ENCODE measurements at places on chromosomes 5 and 9.

DNA sequence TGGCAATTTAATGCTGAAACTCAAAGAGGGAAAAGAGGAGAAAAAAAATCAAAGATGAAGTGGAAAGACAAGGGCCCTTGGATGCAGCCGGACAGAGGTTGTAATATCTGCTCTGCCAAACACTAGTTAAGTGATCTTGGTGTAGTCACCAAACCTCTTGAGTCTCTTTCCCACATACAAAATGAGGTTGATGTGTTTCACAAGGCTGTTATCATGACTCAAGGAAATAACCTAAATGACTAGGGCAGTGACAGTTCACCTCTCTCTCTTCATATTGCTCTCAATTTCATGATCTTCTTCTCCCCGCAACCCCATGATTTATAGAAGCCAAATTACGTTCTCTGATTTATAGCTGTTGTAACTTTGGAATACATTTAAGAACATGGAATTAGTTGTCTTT, 44.9 kb downstream of the PIK3R1 start:
- DNase-seq = no peak

DNA sequence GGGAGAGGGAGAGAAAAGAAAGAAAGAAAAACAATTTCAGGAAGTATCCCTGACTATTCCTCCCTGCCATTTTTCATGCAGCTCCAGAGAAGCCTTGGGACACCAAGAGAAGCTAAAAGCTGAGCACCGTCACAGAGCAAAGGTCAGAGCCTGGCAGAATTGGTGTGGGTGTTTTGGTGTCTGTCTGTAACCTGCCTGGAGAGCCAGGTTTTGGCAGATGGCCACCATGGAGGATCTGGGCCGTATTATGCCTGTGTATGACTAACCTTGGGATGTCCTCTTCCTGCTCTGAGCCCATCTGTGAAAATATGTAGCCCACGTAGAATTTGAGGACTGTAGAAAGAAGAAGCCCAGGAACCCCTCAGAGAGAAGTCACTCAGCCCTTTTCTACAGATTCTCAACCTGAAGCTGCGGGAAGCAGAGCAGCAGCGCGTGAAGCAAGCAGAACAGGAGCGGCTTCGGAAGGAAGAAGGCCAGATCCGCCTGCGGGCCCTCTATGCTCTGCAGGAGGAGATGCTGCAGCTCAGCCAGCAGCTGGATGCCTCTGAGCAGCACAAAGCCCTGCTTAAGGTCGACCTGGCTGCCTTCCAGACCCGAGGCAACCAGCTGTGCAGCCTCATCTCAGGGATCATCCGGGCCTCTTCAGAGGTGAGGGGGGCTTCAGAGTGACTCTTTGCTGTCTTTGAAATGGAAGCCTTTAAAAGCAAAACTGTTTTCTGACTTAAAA, 18.8 kb downstream of the GLE1 start:
- peak; percentile 90 for DNase-seq

DNA sequence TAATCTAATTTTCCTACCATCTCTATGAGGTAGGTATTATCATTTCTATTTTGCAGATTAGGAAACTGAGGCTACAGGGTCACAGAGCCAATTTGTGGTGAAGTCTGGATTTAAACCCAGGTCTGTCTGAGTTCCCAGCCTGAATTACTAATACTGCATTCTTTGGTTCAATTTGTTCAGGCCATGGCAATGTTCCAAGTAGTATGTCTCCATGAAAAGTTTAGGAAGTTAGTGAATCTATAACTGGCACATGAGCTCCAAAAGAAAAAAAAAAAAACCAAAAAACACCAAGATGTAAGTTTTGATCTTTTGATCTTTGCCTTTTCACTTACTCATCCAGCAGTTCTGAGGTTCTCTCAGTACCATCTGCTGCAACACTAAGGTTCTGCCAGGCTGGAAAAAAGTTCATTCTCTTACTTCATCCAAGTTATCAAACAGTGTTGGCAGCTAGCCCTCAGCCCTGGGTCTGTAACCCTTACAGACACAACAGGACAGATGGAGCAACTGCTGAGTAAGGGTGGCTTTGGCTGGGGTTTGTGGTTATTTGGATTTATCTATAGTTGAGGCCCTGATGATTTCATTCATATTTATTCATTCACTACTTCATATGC, 4.4 kb upstream of the TMEM268 start:
- DNase-seq = no peak

GRCh38 chr5:37886242-37886905, 46.5 kb upstream of the GDNF start:
- peak; percentile 80 for DNase-seq

GRCh38 chr9:38682713-38683112, 37.2 kb downstream of the FAM240B start:
- DNase-seq = no peak

DNA sequence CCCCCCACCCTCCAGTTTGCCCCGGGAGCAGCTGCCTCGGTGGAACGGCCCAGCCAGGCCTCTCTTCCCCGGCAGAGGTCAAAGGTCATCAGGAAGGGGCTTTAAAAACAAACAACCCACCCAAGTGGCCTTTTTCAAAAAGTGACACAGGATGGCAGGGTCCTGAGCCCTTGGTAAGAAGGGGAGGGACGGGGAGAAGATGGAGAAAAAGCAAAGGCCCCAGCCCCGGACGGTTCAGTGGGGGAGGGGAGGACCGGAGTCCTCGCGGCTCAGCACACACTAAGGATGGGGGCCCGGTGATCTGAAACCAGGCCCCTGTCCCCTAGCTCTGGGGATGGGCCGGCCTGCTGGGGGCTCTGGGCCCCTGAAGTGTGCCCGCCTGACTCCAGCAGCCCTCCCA, 1.1 kb downstream of the PRRX2 start:
- DNase-seq = no peak

DNA sequence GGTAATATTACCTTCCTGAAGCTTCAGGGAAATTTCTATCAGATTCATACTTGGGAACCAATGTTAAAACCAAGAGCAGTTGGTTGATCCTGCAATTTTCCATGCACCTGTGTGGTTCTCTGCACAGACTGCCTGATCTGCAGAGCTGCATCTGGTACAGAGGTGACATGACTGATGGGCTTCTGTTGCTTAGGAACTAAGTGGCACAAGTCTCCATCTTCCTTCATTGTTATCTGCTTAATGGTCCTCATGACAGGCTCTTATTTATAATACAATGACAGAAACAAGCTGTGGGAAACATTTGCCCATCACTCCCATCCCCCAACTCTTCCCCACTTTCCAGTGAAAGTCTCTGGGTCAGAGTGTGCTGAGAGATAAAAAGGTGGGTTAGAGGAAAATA, 799.1 kb downstream of the TAF11L14 start:
- peak; percentile 37 for DNase-seq

DNA sequence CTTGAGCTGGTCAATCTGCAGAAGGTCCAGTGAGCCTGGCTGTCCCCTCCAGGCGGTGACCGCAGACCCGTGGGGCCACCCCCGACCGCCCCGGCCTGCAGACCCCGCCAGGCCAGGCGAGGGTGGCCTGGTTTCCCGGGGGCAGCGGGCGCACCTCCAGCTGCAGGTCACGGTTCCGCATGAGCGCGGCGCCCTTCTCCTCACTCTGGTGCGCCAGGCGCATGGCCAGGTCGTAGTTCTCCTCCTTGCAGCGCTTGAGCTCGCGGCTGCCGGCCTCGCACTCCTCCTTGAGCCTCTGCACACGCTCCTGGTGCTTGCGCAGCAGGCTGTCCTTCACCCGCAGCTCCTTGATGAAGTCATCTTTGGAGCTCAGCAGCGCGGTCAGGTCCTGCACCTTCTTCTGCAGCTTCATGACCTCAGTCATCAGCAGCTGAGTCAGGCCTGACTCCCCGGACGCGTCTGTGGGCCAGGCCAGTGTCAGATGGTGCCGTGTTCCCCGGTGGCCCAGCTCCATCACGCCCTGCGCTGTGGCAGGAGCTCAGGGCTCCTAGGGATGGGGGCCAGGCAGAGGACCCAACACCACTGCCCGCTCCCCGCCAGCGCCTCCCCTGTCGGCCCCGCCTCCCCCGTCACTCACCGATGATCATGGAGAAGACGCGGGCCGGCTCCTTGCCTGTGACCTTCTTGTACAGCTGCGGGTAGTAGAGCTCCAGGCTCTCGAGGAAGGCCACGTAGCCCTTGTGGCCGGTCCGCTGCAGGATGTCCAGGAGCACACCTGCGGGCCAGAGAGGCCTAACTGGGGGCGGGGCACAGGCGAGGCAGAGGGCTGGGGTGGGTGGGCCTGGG, 2.6 kb downstream of the CARD9 start:
- DNase-seq = no peak

GRCh38 chr5:116359592-116359991, 215.0 kb downstream of the SEMA6A start:
- no peak for DNase-seq

DNA sequence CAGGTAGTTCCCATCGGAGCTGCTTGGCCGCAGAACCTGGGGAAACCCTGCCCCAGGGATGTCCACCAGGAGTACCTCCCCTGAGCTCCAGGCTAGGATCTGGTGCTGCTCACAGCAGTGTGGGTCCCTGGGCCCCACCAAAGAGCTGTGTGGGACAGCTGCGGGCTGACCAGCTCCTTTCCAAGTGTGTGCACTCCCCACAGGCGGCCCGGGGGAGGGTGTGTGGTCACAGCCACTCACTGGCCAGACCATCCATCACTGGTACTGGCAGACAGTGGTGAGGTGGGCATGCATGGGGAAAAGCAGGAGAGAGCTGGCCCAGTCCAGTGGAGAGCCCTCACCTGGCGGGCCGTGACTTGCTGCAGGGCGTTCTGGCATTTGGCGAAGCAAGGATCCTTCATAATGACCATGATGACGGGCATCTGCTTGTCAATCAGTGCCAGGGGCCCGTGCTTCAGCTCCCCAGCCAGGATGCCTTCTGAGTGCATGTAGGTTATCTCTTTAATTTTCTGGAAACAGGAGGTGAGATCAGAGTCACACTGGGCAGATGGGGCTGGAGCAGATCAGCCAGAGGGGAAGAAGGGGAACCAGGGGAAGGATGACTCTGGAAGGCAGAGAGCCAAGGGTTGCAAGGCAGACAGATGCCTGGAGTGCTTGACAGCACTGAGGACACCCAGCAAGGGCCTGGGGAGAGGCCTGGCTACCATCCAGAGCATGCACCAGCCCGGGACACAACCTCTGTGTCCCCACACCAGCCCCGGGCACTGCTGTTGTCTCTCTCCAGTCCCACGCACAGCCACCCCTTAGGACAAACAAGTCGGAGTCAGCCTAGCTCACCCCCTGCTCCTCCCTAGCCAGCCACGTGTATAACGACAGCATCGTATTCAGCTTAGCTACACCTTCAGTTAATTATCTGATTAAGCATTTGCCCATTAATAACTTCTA, 12.8 kb upstream of the MAPK9 start:
- no peak for DNase-seq

DNA sequence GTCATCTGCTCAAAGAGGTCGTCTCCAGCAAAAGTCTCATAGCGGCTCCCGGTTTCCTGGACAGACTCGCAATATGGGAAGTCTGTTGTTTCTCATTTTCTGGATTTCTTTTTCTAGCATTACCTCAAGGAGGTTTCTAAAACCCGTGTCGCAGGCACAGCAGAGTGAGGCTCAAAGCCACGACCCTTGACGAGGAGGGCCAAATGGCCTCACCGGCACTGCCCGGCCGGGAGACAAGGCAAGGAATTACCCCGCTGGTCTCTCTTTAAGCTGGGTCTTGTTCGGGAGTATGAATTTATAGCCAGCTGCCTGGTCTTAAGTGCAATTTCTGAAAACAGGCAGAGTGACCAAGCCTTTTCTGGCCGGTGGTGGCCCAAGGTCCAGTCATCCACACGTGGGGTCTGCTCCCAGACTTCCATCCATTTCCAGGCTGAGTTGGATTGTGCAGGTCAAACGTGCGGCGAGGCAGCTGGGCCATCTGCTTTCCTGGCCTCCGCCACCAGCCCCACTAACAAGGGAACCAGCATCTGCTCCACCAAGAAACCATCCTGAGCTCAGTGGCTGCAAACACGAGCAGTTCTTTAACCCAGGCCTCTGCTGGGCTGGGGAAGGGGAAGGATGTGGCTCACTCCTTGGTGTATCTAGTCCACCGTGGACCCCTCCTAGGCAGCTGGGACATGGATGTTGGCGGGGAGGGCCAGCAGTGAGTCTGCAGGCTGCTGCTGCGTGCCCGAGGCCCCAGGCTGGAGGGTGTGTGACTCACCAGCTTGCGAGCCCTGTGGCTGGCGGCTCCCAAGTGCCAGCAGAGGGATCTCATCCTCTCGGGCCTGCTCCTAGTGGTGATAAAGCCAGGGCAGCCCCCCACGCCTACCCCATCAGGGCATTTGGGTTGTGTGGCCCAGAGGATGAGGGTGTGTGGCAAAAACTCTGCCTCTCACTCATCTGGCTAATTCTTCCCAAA, 55.6 kb upstream of the COL5A1 start:
- peak; percentile 84 for DNase-seq

- no peak for DNase-seq
Measured at GRCh38 chr9:95450171-95451064, 66.4 kb downstream of the PTCH1 start.

DNA sequence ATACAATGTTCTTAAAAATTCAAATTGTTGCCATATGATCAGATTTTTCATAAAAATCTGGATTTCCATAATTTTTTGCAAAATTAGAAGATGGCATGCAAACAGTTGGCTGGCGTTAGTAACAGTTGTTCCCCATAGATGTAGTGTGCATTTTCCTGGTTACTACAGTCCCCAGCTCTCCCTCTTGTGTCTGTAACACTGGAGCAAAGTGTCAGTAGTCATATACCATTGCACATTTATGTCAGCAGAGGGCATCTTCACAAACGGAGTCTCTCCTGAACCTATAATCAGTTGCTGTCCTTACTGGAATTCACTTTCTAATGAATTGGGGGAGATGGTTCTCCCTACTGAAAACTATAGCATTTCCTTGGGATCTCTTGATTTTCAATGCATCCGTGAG, 44.7 kb upstream of the DMAC1 start:
- peak; percentile 4 for DNase-seq

- no peak for DNase-seq
Measured at GRCh38 chr5:82156874-82157273, 121.3 kb downstream of the RPS23 start.

DNA sequence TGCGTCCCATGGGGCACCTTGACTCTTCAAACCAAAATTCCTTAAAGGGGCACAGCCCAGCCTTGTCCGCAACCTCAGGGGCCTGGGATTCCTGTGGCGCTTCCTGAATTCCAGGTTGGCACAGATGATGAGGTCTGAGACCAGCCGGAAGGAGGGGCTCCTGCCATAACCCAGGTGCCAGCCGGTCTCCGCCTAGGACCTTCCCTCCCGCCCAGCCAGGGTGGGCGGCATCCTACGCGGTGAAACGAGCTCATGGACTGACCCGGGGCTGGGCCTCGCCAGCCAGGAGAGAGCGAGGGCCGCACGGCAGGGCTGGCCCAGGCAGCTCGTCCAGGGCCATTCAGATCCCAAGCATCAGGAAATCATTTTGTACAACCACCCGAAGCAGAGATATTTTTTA, 23.0 kb downstream of the AMBP start:
- DNase-seq = no peak

DNA sequence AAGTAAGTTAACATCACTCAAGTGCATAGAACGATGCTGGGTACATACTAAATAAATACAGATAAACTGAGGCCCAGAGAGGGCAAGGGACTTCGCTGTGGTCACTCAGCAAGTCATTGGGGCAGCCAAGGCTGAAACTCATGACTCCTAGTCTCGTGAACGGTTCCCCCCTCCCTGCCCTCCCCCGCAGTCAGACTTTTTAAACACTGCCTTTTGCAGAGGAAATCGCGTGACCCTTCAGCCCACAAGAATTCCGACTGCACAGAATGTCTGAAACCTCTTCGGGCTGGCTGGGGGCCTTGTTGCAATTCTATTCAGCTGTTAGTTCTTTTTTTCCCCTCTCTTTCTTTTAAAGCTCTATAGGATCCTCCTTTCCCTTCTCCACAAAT, 28.1 kb downstream of the NEK6 start:
- DNase-seq = no peak
